ENCODE measurements at places on chromosomes 4 and X.

- no peak for DNase-seq
Measured at GRCh38 chr4:37533286-37534033, 152.7 kb downstream of the RELL1 start.

DNA sequence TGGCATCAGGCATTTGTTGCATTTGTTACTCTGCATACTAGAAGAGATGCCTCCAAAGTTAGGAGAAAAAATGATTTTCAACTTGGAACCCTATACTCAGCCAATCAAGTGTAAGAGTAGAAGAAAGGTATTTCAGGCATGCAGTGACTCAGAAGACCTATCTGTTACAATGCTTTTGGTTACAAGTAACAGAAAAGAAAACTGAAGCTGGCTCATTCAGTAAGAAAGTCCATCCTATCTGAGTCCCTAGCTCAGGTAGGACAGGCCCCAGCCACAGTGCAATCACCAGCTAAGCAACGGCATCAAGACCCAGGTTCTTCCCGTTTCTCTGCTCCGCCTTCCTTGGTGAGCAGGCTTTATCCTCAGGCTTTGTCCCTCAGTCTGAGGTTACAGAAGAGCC lies 23.3 kb downstream of the MECP2 start:
- no peak for DNase-seq

- no peak for DNase-seq
Measured at GRCh38 chr4:130336585-130337217, 1240.7 kb downstream of the C4orf33 start.

DNA sequence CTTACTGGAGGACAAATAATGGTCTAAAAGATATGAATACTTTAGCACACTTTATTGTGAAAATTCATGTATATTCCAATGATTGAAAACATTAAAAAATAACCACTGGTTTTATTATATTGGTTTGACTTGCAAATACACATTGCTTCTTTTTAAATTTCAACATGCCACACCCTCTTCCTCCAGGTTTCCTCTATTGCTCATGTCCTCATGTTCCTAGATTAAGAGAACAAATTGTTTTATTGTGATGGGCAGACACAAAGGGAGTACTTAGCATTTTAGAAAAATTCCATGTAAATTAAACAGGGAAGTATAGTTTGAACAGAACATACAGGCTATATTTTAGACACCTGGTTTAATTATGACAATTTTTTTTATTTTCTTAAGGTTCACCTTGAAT lies 230.6 kb upstream of the GPRIN3 start:
- DNase-seq = no peak

- no peak for DNase-seq
Measured at GRCh38 chrX:15158736-15159406, 111.0 kb downstream of the ASB9 start.

GRCh38 chr4:180675359-180675650 lies 1567.9 kb upstream of the TENM3 start:
- no peak for DNase-seq

DNA sequence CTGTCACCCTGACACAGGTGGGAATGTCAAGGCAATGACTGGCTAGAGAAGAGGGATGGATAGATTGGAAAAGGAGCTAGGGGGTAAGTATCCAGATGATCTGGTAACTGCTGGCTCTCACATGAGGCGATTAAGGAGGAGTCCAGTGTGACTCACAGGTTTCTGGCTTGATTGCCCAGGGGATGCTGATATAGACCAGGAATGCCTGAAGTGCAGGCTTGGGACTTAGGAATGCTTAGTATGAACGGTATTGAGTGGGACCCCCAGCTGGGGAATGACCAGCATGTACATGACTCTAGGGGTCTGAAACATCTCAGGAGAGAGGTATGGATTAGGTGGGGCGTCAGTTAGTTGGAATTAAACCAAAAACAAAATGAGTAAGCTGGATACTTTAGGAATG lies 65.8 kb upstream of the PRPS1 start:
- no peak for DNase-seq

GRCh38 chr4:76696109-76696508 lies 201.8 kb downstream of the SOWAHB start:
- no peak for DNase-seq

GRCh38 chr4:186058253-186058979 lies 10.5 kb upstream of the TLR3 start:
- no peak for DNase-seq

DNA sequence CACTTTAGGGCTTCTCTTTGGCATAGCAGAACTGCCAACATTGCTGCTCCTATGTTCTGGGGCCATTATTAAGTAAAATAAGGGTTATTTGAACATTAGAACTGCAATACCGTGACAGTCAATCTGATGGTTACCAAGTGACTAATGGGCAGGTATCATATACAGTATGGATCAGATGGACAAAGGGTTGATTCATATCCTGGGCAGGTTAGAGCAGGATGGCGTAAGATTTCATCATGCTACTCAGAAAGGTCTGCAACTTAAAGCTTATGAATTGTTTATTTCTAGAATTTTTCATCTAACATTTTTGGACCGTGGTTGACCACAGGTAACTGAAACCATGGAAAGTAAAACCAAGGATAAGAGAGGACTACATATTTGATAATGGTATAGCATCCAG lies 40.9 kb downstream of the BRCC3 start:
- DNase-seq = no peak

GRCh38 chr4:11729548-11729947 lies 300.9 kb upstream of the HS3ST1 start:
- no peak for DNase-seq

GRCh38 chrX:46703980-46704379 lies 54.9 kb downstream of the SLC9A7 start:
- DNase-seq = no peak

- DNase-seq = no peak
Measured at GRCh38 chr4:87038837-87039615, 104.2 kb downstream of the AFF1 start.

DNA sequence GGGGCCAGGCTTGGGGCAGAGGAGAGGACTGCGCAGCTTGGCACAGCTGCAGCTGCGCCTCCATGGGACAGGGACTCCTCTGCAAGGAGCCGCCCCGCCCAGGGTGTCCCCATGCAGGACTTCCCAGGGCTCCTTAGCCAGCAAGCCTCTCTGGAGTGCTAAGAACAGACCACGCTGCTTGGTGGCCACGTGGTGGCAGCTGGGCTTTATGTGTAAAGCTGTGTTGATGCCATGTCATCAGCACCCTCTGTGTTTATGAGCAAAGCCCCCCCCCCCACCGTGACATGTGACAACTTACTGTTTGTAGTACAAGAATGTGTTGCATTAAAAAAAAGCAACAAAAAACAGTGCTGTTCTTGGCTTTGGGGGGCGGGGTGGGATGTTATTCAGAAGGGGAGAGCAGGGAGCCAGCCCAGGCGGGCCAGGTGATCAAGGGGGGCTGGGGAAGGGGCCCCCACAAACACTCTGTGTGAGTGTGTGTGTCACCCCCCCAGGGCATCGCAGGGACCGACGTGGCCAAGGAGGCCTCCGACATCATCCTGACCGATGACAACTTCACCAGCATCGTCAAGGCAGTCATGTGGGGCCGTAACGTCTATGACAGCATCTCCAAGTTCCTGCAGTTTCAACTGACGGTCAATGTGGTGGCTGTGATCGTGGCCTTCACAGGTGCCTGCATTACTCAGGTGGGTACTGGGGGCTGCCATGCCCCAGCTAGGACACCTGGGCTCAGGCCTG lies 40.3 kb downstream of the ATP2B3 start:
- no peak for DNase-seq

DNA sequence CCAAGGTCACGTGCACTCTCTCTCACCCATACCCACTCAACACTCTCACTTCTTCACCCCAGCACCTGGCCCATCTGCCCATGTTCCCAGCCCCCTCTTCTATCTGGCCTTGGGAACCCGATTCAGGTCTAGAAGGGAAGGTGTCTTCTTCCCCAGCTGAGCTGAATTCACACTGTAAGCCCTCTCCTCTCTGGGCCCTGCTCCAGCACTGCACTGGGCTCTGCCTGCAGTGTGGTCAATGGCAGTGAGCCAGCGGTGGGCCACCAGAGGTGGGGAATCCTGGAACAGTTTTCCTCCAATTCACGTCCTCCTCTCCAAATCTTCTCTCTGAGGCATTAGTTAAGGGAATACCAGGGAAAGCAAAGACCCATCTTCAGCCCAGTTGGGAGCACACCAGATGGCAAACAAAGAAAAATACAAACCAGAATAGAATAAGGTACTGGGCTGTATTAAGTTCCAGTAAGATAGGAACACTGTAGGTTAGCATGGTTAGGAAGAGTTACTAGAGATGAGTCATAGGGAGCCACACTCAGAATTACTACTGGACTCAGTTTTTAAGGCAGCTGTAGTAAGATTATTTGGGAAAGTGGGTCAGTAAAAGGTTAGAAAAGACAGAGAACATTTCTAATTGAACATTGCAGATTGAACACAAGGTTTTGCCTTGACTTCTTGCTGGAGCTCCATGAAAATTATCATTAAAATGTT lies 5.0 kb downstream of the AWAT2 start:
- no peak for DNase-seq

GRCh38 chr4:184434501-184435066 lies 39.8 kb downstream of the IRF2 start:
- no peak for DNase-seq

GRCh38 chr4:20832826-20833225 lies 132.6 kb downstream of the PACRGL start:
- DNase-seq = no peak

DNA sequence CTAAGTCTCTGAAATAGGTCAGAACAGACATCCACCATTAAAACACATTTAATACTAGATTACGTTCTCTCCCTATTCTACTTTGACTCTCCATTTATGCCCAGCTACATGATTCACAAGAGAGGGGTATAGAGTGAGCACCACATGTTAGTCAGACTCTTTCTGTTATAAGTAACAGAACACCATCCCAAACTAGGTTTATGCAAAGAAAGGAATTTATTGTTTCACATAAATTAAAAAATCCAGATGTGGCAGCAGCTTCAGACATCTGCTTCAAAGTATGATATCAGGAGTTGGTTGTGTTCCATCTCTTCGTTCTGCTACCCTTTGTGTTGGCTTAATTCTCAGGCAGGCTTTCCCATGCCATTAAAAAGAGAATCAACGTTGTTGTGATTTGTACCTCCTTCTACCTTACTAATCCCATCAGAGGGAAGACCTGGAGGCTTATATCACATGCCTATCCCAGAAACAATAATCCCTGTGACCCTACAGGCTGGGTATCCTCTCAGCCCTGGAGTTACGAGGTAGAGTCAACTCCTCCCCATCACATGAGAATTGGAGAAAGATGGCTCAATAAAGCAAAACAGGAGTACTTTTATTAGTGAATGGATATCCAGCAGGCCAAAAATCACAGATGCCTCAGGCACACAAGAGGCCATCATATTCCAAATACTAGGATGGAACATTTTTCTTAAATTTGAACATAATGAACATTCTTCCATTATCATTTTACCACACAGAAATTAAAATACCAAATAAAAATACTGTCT lies 163.2 kb downstream of the SLC7A11 start:
- DNase-seq = no peak

GRCh38 chr4:89434364-89434988 lies 126.9 kb upstream of the GPRIN3 start:
- peak; percentile 24 for DNase-seq

GRCh38 chr4:3712112-3712805 lies 53.9 kb upstream of the ADRA2C start:
- no peak for DNase-seq

GRCh38 chrX:75131973-75132627 lies 24.0 kb downstream of the ABCB7 start:
- no peak for DNase-seq

DNA sequence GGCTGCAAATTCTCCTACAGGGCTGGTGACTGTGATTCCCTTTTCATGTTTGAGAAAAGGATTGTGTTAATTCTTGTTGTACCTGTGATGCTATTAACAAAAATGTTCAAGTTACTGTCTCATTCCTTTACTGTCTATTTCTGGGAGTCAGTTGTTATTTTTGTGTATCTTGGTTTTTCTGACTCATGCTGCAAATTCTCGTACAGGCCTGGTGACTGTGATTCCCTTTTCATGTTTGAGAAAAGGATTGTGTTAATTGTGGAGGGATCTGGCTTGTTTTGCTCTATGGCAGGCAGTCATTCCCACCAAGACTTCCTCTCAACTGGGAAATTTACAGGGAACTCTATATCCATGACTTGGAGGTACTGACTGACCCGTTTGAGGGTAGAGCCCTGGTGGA lies 693.4 kb upstream of the INTU start:
- no peak for DNase-seq

- no peak for DNase-seq
Measured at GRCh38 chrX:155028129-155028528, 1.5 kb downstream of the FUNDC2 start.

DNA sequence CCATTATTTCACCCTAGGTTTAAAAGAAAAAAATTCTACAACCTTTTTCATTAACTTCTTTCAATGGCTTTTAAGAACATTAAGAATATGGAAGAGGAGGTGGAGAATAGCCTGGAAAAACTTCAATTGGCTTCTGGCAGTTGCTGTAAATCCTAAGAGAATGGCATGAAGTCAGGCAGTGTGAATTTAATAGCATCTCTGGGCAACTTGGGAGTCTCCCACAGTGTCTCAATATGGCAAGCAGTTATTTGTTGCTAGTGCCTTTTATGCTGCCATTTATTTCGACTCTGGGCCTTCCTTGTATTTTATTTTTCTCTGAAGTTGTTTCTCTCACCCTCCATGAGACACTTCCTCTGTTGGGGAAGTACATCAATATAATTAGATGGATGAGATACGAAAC lies 322.1 kb downstream of the CBLL2 start:
- no peak for DNase-seq

DNA sequence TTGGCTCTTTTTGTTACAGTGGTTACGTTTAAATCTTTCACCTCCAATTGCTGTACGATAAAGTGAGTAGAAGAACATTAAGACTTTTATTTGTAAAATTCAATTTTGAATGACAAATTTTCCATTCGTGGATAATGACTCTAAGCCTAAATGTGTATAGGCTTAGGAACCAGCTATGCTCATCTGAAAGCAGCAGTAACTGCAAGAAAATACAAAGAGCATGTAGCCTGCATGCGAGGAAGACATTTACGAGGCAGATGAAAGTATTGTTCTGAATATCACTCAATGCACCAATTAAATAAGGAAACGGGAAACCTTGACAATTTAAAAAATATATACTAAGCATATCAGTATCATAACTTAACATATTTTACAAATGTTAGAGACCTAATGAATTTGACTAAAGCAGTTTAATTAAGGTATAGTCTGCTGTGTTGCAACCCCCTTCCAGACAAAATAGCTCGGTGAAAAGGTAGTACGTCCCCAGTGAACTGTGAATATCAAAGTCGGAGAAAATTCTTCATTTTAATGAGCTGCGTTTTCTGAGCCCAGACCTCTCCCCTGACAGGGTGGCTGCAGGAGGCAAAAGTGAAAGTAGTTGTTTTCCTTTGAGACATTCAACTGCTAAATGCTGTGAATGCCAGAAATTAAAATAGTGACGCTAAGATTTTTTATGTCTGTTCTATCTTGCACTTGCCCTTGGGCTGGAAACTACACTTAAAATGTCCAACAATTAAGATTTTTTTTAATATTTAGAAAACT lies 1236.5 kb upstream of the TENM3 start:
- no peak for DNase-seq

DNA sequence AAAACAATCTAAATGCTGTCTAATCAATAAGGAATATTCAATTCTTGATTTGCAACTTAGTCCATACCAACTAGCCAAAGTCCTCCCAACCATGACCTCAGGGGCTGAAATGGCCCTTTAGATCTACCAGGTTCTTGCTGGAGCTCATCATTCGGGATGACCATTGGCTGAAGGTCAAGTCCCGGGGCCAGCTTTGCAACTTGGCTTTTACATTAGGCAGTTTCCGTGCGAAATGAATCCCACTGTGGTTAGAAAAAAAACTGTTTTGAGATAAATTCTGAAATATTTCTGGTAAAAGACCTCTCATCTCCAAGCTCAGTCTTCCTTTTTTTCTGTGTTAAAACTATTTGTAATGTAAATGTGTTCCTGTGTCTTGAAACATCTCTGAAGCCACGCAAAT lies 178.6 kb downstream of the TENM3 start:
- DNase-seq = no peak

All from NCI-H1930 (cell line).